Dermis microvascular lymphatic vessel endothelial cell (primary cell): ENCODE measurements at places on chromosomes 3 and 15. TPM values are rescaled to one million over a fixed set of nuclear protein-coding genes. Genes with fewer than 3 reads are reported as not detected.

GRCh38 chr3:72175296-72175858 is 390.4 kb upstream of the PROK2 start:
- no peak for DNase-seq

DNA sequence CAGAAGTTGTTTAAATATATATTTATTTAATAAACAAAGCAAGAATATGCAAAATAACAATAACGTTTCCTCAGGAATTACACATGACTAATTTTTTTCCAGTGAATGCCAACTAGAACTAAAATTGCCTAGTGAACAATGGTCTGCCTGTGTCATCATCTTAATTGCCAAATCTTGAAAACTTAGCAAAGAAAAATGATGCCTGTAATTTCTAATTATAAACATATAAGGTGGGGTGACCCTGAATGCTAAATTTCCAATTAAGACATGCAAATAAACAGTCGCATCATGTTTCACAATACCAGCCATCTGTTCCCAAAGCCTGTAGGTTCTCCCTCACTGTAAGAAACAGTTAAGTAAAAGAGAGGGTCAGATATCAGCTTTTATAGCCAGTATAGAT is 67.6 kb upstream of the PLCL2 start:
- no peak for DNase-seq

DNA sequence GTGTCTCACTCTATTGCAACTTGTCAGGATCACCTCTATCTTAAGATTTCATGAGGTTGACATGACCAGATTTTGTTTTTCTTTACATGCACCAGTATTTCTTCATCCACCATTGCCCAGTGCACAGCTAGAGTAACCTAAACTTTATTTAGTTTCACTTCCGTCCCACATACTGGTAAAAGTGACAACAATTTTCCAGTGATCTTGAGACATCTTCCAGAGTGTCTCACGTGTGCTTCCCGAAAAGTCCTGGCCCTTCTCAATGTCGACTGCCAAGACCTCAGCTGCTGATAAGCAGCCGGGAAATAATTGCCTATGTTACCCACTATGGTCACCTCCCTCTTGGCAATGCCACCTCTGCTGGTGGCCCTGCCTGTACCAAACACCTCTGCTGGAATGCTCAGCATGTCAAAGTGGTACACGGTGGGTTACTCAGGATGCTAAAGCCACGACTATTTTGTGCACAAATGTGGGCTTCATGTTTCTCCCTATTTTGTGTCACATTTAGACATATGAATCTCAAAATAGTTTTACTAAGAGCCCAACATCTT is 379.7 kb upstream of the TGFBR2 start:
- DNase-seq: no peak

GRCh38 chr3:4656626-4657328 is 163.6 kb downstream of the ITPR1 start:
- no peak for DNase-seq

GRCh38 chr3:98038286-98038685 is 3.2 kb upstream of the GABRR3 start:
- no peak for DNase-seq

GRCh38 chr3:71784201-71784913 is 591 bp downstream of the PROK2 start:
- DNase-seq: no peak

DNA sequence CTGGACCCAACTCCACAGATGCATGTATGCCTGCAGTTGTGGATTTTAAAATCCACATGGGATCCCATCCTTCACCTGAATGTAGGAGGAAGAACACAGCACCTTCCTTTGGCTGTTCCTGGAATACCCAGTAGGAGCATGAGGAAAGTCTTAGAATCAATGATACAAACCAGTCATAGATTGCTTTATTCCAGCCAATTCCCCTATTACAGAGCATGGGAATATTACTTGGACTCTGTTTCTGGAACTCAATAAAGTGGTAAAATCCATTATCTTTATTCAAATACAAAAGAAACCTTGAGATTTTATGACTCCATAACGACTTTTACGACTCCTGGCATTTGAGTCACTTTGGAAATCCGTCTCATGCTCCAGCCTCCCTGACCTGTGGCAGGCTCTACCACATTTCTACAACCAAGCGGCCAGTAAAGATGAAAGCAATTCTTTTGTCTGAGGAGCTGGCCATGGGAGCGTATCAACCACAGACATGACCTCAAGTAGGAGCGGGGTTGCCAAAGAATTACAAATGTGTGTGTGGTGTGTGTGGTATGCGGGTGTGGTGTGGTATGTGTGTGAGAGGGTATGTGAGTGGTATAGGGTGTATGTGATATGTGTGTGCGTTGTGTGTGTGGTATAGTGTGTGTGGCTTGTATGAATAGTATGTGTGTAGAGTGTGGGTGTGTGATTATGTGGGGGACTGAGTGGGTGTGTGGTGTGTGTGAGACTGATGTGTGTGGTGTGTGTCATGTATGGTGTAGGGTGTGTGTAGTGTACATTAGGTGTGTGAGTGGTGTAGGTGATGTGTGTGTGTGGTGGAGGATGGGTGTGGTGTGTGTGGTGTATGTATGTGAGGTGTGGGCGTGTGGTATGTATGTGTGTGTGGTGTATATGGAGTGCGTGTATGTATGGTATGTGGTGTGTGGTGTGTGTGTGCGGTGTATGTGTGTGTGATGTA is 40.0 kb downstream of the ARRDC4 start:
- no peak for DNase-seq

DNA sequence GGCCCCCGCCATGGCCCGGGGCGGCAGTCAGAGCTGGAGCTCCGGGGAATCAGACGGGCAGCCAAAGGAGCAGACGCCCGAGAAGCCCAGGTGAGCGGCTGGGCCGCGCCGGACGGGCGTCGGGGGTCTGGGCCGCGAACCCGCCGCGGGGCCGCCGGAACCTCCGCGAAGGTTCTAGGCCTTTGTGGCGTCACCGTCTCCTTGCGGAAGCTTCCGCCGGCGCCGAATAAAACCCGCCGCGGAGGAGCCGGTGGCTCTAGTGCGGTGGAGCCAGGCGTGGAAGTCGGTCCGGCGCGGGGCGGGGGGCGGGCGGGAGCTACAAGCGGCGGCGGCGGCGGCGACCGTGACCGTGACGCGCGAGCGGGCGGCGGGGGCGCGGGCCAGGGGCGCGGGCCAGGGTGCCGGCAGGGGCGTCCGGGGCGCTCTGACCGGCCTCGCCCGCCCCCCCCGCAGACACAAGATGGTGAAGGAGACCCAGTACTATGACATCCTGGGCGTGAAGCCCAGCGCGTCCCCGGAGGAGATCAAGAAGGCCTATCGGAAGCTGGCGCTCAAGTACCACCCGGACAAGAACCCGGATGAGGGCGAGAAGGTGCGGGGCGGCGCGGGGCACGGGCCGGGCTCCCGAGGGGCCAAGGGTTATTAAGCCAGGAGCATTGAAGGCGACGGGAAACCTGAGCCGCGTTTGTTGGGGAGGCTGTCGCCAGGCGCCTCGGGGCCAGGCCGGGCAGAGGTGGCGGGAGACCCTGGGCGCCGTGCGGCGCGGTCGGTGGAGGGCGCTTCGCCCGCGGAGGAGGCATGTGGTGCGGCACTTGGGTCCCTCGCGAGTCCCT is at the start of gene DNAJA4:
Gene DNAJA4, plus strand, starts transcription at position 259 of the 833 bp plus-strand sequence. Its CDS starts 202 bp downstream, at position 461.
- DNase-seq: peak; percentile 53

DNA sequence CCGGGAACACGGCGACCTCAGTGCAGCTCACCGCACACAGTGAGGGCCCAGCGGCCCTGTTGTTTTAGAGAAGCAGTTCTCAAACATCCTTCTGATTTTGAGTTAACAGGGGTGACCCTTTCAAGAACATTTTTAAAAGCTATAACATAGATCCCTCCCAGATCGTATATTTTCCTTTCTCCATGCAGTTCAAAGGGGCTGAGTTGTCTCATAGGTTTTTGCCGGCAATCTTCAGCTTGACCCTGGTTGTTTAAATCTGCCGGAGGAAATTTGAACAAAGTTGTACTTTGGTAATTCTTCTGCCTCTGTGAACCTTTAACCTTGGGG is 14.3 kb downstream of the EEFSEC start:
- DNase-seq: no peak

DNA sequence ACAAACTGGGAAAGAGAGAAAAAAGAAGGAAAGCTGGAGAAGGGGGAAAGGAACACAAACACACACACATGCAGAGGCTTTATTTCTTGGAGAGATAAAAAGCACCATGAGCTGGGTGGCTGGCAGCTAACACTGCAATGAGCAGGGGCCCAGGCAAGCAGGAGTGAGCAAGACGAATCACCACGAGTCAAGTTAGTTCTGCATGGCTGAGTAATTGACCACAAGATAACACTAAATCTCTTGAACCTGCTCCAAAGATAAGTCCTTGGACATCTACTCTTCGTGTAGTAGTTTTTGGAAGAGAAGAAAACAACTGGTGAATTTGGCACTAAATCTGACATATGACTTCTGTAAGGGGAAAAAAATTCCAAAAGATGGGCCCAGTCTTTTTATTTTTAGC is 100.9 kb downstream of the MYO5A start:
- DNase-seq: no peak

- DNase-seq: no peak
These were observed 491.6 kb upstream of the TPRG1 start for GRCh38 chr3:188680189-188680588.

DNA sequence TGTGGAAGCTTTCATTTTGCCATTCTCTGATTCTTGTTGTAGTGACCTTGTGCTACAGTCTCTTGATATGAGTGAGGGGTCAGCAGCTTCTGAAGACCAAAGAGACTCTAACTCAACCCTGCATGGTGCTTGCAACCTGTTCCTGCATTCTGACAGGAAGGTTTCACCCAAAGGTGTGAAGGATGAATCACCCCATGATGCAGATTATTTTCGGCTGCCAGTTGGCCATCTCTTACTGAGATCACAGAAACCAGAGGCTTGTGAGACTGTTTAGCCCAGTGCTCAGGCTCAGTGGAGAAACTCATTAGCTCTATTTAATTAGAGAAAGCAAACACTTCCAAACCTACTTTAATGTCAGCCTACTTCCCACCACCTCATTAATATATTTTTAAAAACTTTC is 29.2 kb upstream of the TPRG1 start:
- no peak for DNase-seq

- no peak for DNase-seq
These were observed 4.6 kb upstream of the RUVBL1 start for GRCh38 chr3:128128251-128128650.

DNA sequence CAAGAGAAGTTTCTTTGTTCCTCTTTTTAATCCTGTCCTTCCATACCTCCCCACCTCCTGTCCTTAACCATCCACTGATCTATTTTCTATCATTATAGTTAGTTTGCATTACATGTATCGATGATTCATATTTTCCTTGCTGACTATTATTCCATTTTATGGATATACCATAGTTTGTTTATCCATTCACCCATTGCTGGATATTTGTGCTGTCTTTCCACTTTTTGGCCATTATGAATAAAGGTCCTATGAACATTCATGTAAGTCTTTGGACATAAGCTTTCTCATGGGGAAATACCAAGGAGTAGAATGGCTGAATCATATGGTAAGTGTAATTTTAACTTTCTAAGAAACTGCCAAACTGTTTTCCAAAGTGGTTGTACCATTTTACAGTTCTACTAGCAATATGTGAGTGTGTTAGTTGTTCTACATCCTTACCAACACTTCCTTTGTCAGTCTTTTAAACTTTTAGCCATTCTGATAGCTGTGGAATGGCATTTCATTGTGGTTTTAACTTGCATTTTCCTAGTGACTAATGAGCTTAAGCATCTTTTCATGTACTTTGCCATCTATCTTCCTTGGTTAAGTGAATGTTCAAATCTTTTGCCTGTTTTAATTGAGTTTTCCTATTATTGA is 11.7 kb downstream of the ATP6V1A start:
- DNase-seq: no peak

DNA sequence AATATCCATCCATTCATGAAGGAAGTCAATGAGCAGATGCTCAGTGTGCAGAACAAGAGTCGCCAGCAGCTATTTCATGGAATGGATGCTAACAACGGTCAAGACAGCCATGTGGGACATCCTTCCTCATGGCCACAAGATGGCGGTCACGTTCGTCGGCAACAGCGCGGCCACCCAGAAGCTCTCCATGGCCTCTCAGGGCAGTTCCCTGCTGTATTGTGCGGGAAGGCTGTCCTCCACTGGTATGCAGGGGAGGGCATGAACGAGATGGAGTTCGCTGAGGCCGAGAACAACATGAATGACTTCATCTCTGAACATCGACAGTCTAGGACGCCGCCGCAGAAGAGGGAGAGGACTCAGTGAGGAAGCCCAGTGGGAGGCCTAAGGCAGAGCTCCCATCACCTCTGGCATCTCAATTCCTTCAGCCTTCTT is 208.3 kb downstream of the TJP1 start:
- DNase-seq: no peak

- DNase-seq: no peak
These were observed 70.0 kb downstream of the DHX30 start for GRCh38 chr3:47872916-47873315.

GRCh38 chr15:90264671-90265070 is 801 bp upstream of the NGRN start:
- DNase-seq: no peak

GRCh38 chr15:71003319-71003718 is 110.7 kb downstream of the LRRC49 start:
- DNase-seq: no peak

- no peak for DNase-seq
These were observed 157.3 kb downstream of the IGF1R start for GRCh38 chr15:98805434-98806274.

- no peak for DNase-seq
These were observed 81.4 kb upstream of the PTX3 start for GRCh38 chr3:157355276-157355675.

GRCh38 chr15:60101416-60101815 is 97.3 kb downstream of the FOXB1 start:
- no peak for DNase-seq

DNA sequence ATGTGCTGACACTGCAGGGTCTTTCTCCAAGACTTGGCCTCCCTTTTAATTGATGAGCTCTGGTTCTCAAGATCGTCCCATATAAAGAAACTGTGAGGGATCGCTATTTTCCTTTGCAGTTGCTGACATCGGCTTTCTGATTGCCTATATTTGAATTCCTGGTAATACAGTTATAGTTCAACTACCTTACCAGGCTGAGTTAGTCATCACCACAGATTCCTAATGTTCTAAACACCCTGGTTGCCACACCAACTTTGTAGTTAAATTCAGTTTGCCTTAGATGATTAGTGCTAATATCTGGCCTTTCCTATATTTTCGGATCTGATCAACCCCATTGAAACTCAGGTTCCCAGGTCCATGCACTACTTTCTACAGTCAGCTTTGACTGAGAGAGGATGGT is 125.0 kb downstream of the GMNC start:
- no peak for DNase-seq

- DNase-seq: peak; percentile 21
These were observed 78.7 kb downstream of the ITPR1 start for GRCh38 chr3:4571690-4572334.

GRCh38 chr3:129341331-129342141 is 62.9 kb downstream of the HMCES start:
- DNase-seq: peak; percentile 52

The CCR9 gene
- not detected in 2 replicates for total RNA-seq

The CHL1 gene
- total RNA-seq: not detected in 2 replicates

The TMEM40 gene
- total RNA-seq: 0.13 TPM in 1 of 2 replicates, not detected in the other

The GALNT15 gene
- total RNA-seq: 29.1 and 98.9 TPM in 2 replicates

The HGD gene
- 0.26 TPM in 1 of 2 replicates, not detected in the other for total RNA-seq

The ERICH6 gene
- under 0.01 TPM in 2 replicates for total RNA-seq

The NAA50 gene
- 174 and 187 TPM in 2 replicates for total RNA-seq

The CHRFAM7A gene
- total RNA-seq: 0.76 and 1.7 TPM in 2 replicates
